Activated CD4-positive, alpha-beta T cell treated with anti-CD3 and anti-CD28 coated beads for 36 hours (primary cell): ENCODE measurements at places on chromosomes 13 and 19. TPM values are rescaled to one million over a fixed set of nuclear protein-coding genes. Genes with fewer than 3 reads are reported as not detected.
A peak's percentile ranks its signal among the peaks of the same experiment; 100 is the strongest.

KCNC3 gene
- 9.1 TPM for total RNA-seq

DHDH gene
- 2.4 TPM for total RNA-seq

GRCh38 chr19:57192077-57192420 lies 749 bp downstream of the ZNF264 start:
- peak overlapping the region; percentile 91 for H3K27ac ChIP-seq
- H3K36me3 ChIP-seq: peaks cover 81% of the 10 kb centered on the region
- no peak for DNase-seq
- peaks cover 28% of the 10 kb centered on the region for H3K4me1 ChIP-seq
- peaks cover 4% of the 10 kb centered on the region for H3K27me3 ChIP-seq
- peak overlapping the region; percentile 93 for H3K4me3 ChIP-seq

GRCh38 chr13:41554626-41555386 lies 97.5 kb downstream of the RGCC start:
- H3K4me3 ChIP-seq: no peak overlapping the region
- H3K4me1 ChIP-seq: peaks cover 6% of the 10 kb centered on the region

- no peaks in the 10 kb centered on the region for H3K36me3 ChIP-seq
- no peaks in the 10 kb centered on the region for H3K27me3 ChIP-seq
- H3K4me1 ChIP-seq: no peaks in the 10 kb centered on the region
- DNase-seq: peak; percentile 58
Observed at GRCh38 chr13:99796175-99796819, 175.3 kb downstream of the ZIC5 start.

GRCh38 chr13:66138172-66138811 lies 1091.8 kb downstream of the PCDH9 start:
- H3K27me3 ChIP-seq: no peaks in the 10 kb centered on the region
- no peaks in the 10 kb centered on the region for H3K36me3 ChIP-seq
- H3K27ac ChIP-seq: no peak overlapping the region
- H3K4me3 ChIP-seq: no peak overlapping the region
- no peak for DNase-seq

DNA sequence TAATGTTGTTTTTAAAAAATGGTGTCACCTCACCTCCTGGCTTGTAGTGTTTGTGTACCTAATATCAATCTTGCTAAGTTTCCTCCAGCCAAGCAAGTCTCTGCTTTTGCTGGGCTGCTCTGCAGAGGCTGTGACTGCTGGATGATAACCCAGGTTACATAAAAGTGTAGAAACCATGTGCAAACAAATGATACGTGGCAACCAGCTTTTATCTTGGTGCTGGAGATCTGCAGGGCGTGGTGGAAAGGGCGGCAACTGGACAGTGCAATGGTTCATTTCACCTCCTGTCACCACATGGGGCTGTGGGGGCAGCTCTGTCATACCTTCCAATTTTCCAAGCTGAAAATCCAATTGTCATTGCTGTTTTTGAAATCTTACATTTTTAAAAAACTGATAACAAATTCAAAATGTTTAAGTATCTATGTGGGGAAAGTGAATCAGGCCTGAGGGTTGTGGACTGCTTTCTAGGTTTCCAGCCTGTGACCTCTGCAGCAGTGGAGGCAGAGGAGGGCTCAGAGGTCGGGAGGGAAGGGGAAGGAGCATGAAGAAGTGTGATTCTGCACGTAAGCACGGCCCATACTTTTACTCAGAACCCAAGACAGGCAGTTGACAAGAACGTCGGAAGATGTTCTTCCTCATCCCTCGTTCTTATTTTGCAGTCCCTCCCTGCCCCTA lies 9.7 kb downstream of the GPR42 start:
- H3K4me1 ChIP-seq: no peaks in the 10 kb centered on the region
- no peak for DNase-seq
- H3K36me3 ChIP-seq: no peaks in the 10 kb centered on the region
- peaks cover 15% of the 10 kb centered on the region for H3K27me3 ChIP-seq

DNA sequence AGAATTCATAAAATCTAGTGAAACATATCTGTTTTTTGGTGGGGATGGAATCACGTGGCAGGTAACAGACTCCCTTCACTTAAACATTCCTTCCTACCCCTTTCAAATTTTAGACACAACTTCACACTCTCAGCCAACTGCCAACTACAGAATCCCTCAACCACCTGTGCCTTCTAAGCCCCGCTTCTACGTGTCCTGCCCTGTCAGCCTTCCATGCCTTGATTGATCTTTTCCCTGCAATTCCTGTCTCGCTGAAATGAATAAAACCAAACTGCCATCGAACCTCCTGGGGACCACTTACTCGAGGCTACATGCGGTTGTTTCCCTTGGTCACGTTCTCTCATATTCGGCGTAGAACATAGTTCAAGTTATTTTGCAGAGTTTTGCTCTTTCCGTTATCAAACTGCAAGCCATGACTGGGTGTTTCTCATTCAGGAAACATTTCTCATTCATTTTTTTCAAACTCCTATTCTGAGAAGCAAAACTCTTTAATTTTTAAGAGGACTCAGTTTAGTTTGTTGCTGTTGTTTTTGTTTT lies 1.1 kb downstream of the ZNF625 start:
- H3K27me3 ChIP-seq: no peaks in the 10 kb centered on the region
- peak overlapping the region; percentile 90 for H3K4me3 ChIP-seq
- H3K27ac ChIP-seq: no peak overlapping the region
- DNase-seq: no peak
- peaks cover 9% of the 10 kb centered on the region for H3K4me1 ChIP-seq

- H3K4me1 ChIP-seq: peaks cover 6% of the 10 kb centered on the region
- no peak for DNase-seq
- no peaks in the 10 kb centered on the region for H3K36me3 ChIP-seq
- peaks cover 12% of the 10 kb centered on the region for H3K27me3 ChIP-seq
- peak overlapping the region; percentile 3 for H3K27ac ChIP-seq
Observed at GRCh38 chr13:67231289-67232000, 1.3 kb upstream of the PCDH9 start.

CCNA1 gene
- 0.40 TPM for total RNA-seq

FAM32A gene
- total RNA-seq: 48.2 TPM

PVR gene
- 11.3 TPM for total RNA-seq

NALCN gene
- total RNA-seq: not detected

- H3K4me3 ChIP-seq: no peak within 1 kb of the TSS
- peaks cover 10% of the 10 kb centered on the region for H3K4me1 ChIP-seq
- H3K27ac ChIP-seq: no peak within 1 kb of the TSS
- H3K36me3 ChIP-seq: no peaks in the 10 kb centered on the region
- DNase-seq: no peak
- H3K27me3 ChIP-seq: peaks cover 2% of the 10 kb centered on the region
Observed at GRCh38 chr19:40413291-40413845, at the start of gene PRX. Gene PRX (minus strand): TSS chr19:40413378. CDS start chr19:40407932, 5,446 bp downstream.

DNA sequence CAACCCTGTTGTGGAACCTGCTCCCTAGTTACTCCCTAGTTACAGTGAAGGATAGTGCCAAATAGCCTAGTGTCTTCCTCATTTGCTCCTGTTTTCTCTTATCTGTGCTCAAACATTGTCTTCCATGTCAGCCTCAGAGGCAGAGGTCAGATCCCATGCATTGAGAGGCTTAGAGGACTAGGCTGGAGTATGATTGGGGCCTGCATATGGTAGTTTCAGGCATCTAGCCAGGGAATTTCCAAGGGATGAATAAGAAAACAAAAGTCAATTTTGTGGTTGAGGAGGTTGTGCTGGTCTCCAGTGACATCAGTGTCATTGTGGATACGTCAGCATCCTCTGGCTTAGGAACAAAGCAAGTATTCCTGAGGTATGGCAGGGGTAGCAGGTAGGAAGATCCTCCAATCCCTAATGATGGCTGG lies 9.4 kb downstream of the ZNF546 start:
- peaks cover 8% of the 10 kb centered on the region for H3K4me1 ChIP-seq
- DNase-seq: no peak

SLC1A5 gene
- total RNA-seq: 200 TPM

GRCh38 chr13:40629678-40630384 lies 36.6 kb downstream of the FOXO1 start:
- H3K4me1 ChIP-seq: peaks cover 88% of the 10 kb centered on the region
- H3K27ac ChIP-seq: peak overlapping the region; percentile 42

GRCh38 chr13:34335014-34336007 lies 517.4 kb downstream of the RFC3 start:
- no peaks in the 10 kb centered on the region for H3K36me3 ChIP-seq
- H3K4me3 ChIP-seq: no peak overlapping the region

- no peak overlapping the region for H3K4me3 ChIP-seq
- DNase-seq: peak; percentile 63
- H3K36me3 ChIP-seq: no peaks in the 10 kb centered on the region
- no peak overlapping the region for H3K27ac ChIP-seq
- H3K4me1 ChIP-seq: peaks cover 20% of the 10 kb centered on the region
- peaks cover 9% of the 10 kb centered on the region for H3K27me3 ChIP-seq
Observed at GRCh38 chr19:14786421-14786851, 8.1 kb upstream of the ADGRE2 start.

ZNF582 gene
- total RNA-seq: 1.8 TPM

DNA sequence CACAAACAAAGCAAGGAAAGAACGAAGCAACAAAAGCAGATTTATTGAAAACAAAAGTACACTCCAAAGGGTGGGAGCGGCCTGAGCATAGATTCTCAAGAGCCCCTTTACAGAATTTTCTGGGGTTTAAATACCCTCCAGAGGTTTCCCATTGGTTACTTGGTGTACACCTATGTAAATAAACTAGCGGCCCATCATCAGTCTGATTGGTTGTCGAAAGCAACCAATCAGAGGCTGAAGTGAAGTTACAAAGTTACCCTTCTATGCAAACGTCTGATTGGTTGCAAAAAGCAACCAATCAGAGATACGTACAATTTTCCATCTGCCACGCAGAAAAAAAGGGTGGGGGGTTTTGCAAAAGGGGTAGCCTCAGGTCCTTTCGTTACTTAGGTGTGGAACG lies 96.3 kb upstream of the UBAC2 start:
- DNase-seq: no peak
- H3K27ac ChIP-seq: no peak overlapping the region
- H3K4me1 ChIP-seq: peaks cover 10% of the 10 kb centered on the region
- H3K27me3 ChIP-seq: no peaks in the 10 kb centered on the region
- no peak overlapping the region for H3K4me3 ChIP-seq

DNA sequence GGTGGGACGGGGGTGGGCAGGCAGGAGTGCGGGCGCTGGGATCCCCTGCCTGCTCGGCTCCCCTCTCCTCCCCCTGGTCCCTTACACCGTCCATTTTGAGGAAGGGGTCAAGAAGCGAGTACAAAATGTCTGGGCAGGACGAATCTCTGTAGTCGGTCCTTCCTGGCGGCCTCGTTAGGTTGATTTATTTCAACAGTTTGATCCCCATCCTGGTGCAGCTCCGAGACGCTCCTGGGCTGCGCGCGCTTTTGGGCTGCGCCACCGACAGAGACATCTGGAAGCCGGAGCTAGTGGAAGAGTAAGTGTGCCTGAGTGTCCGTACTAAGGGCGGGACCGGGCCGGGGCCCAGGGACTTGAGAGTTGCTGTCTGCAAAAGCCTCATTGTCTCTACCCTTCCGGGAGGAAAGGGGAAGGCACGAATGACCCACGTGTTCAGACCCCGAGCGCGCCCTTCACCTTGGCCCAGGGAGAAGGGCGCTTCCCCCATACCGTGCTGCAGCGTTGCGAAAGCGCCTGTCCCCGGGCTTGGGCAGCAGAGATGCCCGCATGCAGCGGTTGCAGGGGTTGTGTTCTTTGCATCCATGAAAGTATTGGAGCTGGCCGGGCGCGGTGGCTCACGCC lies 1.8 kb downstream of the ZNF114 start:
- peak; percentile 24 for DNase-seq
- H3K4me3 ChIP-seq: peak overlapping the region; percentile 75
- peaks cover 12% of the 10 kb centered on the region for H3K4me1 ChIP-seq
- no peak overlapping the region for H3K27ac ChIP-seq

- peaks cover 51% of the 10 kb centered on the region for H3K4me1 ChIP-seq
- peak overlapping the region; percentile 99 for H3K27ac ChIP-seq
- no peaks in the 10 kb centered on the region for H3K27me3 ChIP-seq
- H3K36me3 ChIP-seq: peaks cover 54% of the 10 kb centered on the region
- DNase-seq: no peak
- no peak overlapping the region for H3K4me3 ChIP-seq
Observed at GRCh38 chr13:49498206-49498605, 2.5 kb downstream of the PHF11 start.
